ENCODE measurements at places on chromosomes 7 and 10.

- no peak for DNase-seq
These were observed 140.4 kb upstream of the MAGI2 start for GRCh38 chr7:79593866-79594301.

DNA sequence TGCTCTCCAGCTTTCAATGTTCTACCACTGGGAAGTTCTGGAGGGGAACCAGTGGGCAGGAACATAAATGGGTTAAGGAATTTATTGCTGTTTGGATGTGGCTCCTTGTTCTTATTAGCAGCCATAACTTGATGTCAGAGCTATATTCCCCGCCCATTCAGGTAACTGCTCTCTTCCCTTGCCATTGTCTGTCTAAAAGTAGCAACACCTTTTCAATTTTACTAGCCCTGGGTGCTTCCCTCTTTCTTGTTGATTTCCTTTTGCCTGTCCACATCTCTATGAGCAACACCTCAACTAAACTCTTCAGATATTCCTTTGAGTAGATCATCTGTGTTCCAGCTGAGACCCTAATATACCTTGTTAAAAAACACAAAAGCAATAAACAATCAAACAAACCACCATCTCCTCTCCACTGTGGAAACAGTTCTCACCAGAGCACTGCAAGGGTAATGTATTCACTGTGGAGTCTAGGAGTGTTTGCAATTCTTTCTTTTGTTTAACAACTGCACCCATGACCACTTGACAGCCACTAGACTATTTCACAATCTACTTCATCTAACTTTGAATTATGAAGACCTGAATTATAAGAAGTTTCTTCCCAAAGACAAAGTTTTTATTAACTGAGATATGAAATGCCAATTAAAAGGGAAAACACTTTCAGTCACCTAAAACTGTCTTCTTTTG is 436.7 kb downstream of the IPMK start:
- DNase-seq: no peak

DNA sequence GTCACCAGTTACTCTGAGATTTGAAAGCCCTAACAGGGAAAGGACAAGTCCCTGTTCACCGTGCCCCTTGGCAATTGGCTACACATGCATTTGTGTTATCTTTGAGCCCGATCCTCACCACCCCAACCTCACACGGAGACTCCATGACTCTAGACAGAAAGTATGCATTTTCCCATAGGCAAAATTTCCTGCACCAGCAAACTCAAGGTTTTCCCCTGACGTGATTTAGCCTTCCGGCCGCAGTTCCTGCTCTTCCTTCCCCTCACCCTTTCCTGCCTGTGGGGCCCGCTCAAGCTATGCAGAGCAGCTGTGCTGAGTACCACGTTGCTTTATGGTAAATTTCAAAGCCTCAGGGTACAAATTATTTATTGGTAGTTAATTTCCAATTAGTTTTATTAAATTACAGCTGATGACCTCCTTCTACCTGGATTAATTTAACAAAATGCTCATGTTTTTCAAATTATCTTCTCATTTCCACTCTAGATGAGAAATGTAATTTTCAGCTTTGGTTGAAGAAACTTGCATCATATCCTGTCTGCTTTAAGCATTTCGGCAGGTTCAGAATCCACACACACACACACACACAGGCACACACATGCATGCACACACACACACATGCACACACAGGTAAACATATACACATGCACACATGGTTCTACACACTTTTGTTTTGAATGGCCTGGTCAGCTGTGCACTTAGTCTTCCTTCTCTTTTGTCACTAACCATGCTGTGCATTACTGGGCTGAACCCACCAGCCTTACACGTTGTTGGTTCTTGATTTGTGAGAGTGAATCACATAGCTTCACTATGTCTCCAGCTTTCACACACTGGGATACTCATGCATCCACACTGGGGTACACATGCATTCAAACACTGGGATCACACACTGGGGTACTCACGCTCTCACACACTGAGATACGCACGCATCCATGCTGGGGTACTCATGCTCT is 283.1 kb upstream of the PITRM1 start:
- DNase-seq: peak; percentile 86

GRCh38 chr7:157635148-157635500 is 298.3 kb downstream of the DNAJB6 start:
- DNase-seq: no peak

GRCh38 chr10:131703541-131703940 is 197.3 kb upstream of the PPP2R2D start:
- DNase-seq: no peak

DNA sequence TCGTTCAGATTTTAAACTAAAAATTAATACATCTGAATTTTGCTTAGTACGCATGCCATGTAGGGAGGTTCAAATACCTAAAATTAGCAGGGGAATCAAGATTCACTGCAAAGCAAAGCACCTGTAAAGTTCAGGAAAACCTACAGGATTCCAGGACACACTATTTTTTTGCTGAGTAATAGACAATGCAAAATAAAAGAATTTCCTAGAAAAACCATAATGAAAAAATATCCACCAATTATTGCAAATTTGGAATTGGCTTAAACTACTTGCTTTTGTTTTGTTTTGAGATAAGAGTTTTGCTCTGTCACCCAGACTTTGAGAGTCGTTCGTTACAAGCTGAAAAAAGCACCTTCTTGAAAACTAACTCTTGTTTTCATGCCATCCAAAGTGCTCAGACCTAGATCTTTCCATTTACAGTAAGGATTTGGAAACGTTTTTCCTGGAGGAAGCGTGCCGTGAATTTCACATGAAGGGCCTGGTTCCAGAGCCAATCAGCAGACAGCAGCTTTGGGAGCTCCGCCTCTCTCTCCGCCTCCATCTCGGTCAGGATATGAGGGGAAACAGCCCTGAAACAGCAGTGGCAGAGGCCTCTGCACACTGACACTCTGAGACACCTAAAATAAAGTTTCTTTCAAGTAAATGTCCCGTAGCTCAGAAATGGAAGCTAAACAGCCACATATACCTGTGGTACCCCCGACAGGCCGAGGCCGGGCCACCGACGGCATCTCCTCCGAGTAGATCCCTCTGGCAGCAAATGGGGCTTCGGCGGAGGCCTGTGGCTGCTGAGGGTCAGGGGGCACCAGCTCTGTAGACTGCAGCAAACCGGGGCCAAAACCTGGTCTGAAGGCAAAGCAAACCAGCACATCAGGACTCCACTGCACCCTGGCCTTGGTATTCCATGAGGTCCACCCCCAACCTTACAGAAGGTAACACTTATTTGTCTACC is 45.9 kb upstream of the ATP6V0A4 start:
- peak; percentile 18 for DNase-seq

- DNase-seq: no peak
These were observed 44.4 kb downstream of the MRPS24 start for GRCh38 chr7:43824963-43825362.

- peak; percentile 77 for DNase-seq
These were observed 10.6 kb downstream of the VIM start for GRCh38 chr10:17238445-17239291.

DNA sequence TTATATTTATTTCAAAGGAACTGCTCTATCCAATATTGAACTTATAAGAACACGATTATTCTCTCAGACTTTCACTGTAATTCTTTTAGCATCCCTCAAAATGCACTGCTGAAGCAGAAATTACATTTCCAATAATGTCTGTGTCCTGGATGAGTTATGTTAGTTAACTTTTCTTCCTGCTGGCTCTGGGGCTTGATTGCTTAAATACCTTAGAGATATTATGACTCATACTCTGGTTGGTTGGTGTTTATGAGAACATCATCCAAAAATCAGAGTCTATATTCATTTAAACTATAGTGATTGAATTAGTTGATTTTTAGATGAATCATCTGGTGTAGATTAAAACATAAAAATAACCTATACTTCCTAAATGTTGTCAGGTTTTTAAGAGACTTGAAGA is 246.3 kb upstream of the VWC2 start:
- DNase-seq: no peak

GRCh38 chr7:32379510-32380112 is 110.6 kb downstream of the LSM5 start:
- no peak for DNase-seq

GRCh38 chr7:27164367-27165088 is 809 bp downstream of the HOXA9 start:
- DNase-seq: peak; percentile 66

DNA sequence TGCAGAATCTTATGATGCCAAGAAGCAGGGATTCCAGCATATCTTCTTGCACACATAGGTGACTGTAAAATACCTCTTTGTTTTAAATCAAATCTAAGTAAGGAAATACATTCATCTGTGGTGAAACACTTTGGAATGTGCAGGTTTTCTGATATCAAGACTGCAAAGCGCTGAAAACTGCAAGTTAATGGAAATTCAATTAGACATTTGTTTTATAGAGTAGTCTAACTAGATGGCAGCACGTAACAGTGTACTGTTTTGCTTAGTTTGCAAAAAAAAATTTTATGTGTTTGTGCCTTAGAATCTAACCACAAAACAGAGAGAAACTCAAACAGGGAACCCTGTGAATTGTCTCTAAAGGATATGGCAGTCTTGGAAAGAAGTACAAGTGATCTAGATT is 259.2 kb downstream of the HDAC9 start:
- DNase-seq: no peak

- DNase-seq: no peak
These were observed 26.9 kb downstream of the EPDR1 start for GRCh38 chr7:37947138-37947940.

DNA sequence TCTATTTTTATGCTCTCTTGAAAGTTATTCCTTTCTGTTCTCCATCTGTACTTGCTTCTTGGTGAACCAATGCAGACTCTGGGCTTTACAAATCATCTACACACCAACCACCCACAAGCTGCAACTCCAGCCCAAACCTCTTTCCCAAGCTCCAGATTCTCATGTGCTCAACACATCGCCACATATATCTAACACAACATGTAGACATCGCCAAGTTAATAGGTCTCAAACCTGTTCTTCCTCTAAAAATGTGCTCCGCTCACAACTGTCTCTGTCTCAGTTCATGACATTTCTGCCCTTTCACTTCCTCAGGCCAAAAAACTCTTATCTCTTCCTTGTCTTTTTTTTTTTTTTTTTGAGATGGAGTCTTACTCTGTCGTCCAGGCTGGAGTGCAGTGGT is 95.7 kb upstream of the EEPD1 start:
- no peak for DNase-seq

DNA sequence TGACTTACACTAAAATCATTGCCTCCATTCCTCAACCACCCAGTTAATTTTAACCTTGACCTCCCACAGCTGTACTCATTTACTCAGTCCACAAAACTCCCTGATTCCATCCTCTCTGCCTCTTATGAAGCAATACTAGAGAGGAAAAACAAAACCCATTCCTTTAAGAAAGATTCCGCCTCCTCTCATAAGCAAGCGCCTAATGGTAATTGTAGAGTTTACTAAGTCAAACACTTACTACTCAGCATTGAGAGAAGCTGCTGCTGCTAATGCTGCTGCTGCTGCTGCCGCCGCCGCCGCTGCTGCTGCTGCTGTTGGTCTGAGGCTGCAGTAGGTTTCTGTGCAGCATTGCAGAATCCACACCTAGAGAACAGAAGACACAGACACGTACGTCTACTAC is 2.1 kb upstream of the ADD3 start:
- DNase-seq: peak; percentile 66

- DNase-seq: peak; percentile 18
These were observed 30.7 kb upstream of the RBM20 start for GRCh38 chr10:110613341-110613995.

GRCh38 chr10:7534480-7534852 is 123.6 kb upstream of the SFMBT2 start:
- DNase-seq: no peak

- no peak for DNase-seq
These were observed 14.3 kb upstream of the RPA3 start for GRCh38 chr7:7732621-7733281.

DNA sequence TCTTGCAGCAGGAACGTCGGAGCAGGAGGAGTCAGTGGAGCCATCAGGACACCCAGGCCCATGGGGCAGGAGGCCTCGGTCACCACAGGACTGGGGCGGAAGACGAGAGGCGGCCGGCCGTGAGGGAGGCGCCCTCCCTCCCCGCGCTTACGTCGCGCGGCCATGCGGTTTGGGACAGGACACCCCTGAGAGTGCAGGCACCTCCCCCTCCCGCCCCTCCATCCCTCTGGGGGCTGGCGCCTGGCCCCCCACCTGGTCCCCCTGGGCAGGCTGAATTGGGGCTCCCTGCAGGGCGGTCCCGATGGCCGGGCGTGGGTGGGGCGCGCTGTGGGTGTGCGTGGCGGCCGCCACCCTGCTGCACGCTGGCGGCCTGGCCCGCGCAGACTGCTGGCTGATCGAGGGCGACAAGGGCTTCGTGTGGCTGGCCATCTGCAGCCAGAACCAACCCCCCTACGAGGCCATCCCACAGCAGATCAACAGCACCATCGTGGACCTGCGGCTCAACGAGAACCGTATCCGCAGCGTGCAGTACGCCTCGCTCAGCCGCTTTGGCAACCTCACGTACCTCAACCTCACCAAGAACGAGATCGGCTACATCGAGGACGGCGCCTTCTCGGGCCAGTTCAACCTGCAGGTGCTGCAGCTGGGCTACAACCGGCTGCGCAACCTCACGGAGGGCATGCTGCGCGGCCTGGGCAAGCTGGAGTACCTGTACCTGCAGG is 74.4 kb downstream of the ELFN1 start:
- DNase-seq: no peak

- DNase-seq: no peak
These were observed 22.6 kb downstream of the PALS2 start for GRCh38 chr7:24595671-24596418.

- DNase-seq: no peak
These were observed 32.6 kb downstream of the VSTM4 start for GRCh38 chr10:49082766-49083165.

DNA sequence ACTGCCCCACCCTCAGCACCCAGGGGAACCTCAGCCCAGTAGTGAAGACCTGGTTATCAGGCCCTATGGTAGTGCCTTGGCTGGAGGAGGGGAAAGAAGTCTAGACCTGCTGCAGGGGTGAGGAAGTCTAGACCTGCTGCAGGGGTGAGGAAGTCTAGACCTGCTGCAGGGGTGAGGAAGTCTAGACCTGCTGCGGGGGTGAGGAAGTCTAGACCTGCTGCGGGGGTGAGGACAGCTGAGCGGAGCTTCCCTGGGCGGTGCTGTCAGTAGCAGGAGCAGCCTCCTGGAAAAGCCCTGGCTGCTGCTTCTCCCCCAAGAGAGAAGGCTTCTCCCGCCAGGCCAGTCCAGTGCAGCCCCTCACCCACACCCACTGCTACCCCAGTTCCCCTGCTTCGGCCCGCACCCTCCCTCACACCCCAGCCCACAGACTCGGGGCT is 6.3 kb downstream of the NOS3 start:
- no peak for DNase-seq

DNA sequence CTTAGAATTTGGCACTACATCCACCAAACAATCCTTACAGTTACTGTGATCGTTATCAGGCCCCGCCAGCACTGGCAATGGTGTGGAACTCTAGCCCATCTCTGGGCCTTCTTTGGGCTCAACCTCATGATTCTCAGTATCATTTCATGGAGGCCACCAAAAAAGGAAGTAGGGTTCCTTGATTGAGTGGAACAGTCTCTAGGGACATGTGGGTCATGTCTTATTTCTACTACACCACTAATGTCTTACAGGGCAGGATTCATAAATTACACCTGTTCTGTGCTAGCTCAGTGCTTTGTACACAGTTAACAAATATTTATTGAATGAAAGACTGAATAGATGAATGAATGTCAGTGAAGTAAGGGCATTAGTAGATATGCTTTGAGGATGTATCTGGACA is 53.9 kb downstream of the AP3M1 start:
- no peak for DNase-seq

GRCh38 chr7:123558289-123558874 is 764 bp upstream of the NDUFA5 start:
- no peak for DNase-seq

Data from mesendoderm (in vitro differentiated cells).